CMK (cell line): ENCODE measurements at places on chromosomes 2 and 18.

GRCh38 chr18:51066273-51066672, 36.3 kb downstream of the SMAD4 start:
- DNase-seq, result no peak

DNA sequence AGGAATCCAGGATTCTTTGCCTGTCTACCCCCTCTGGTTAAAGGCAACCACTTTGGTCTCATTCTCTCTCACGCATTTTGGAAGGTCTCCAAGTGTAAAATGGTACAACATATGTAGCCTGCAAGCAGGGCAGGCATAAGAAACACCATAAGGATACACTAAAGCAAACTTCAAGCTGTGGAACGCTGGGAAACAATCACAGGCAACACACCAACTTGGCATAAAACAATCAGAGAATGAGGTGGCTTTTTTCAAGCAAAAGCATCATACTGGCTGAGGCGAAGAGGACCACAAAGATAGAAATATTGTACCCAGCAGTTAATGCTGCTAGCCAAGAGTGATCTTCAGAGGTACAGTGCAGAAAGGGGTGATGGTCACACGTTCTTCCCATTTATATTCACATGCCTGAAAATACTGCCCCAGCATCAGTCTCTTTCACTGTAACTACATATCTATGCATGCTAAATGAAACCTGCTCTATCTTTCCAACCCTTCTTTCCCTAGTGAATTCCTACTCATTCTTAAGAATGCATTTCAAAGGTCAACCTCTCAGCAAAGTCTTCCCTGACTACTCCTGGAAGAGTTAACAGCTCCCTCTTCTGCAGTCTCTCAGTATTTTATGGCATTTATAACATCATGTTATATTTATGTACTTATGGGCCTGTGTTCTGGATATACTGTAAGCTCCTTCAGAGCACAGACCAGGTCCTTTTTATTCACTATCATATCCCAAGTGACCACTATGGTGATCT, 71.9 kb upstream of the GALNT5 start:
- no peak for DNase-seq

- no peak for DNase-seq
Measured at GRCh38 chr18:79949697-79950487, 1.6 kb downstream of the SLC66A2 start.

DNA sequence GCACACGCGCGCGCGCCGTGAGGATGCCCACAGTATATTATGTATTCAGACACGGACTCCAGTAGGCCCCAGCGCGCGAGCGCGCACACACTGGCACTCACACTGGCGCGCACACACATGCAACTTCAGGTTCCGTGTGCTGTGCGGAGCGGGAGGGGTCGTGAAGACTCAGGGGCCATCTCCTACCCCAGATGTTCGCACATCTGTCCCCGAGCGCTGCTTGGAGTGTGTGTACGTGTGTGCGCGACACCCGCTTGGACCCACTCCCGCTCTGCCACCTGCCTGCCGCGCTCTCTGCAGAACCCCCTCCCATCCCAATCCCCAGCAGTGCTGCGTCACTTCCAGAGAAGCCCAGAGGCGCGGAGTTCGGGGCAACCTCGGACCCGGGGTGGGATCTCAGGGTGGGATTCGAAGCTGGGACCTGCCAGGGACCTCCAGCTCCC, 2.6 kb downstream of the NRP2 start:
- DNase-seq, result no peak

GRCh38 chr2:139529080-139529479, 748.9 kb upstream of the NXPH2 start:
- DNase-seq, result no peak

DNA sequence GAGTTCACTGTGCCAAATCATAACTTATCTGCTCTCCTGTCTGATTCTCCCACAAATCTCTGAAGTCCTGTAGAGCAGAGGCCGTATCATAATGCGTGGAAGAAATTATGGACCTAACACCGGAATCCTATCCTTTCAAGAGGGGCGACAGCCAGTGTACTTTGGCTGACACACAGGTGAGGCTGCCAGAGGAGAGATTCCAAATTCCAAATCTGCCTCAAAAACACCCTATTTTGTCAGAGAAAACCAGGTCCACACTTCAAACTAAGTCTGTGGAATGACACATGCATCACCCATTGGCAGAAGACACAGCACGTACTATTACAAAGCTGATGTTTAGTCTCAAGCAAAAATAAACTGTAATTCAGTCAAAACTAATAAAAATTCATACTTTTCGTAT, 139.2 kb upstream of the PID1 start:
- no peak for DNase-seq

DNA sequence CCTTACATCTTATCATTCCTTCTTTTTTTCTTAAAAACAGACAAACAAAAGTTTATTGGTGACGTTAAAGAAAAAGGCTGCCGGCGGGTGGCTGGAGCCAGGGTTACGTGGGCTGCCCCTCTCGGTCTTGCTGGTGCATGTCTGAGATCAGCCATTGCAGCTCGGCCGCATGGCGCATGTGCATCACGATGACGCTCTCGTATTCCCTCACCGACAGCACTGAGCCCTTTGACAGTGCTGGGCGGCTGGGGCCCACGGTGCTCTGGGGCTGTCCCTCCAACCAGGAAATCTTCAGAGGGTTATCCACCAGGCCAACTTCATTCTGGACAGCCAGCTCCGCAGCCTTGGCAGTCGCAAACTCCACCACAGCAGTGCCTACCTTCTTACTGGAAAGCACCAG, 1081.8 kb upstream of the TMEFF2 start:
- DNase-seq, result no peak

- no peak for DNase-seq
Measured at GRCh38 chr2:233996461-233996860, 54.0 kb upstream of the SPP2 start.
